Dorsolateral prefrontal cortex (tissue), 122 donors: ENCODE measurements at places on chromosomes 3 and 15.

DNA sequence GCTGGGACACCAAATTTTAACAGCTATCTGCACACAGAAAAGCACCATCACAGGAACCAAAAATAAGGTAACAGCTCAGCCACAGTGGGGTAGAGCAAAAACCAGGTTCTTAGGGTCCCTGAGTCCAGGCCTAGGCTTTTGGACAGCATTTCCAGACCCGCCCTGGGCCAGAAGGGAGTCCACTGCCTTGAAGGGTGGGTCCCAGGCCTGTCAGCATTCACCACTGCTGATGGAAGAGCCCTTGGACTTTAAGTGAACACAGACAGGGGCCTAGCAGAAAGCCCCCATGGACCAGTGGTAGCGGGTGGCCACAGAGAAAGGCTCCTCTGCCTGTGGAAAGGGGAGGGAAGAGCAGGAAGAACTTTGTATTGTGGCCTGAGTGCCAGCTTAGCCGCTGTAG lies 56.4 kb downstream of the PLCH1 start:
- DNase-seq = no peak

GRCh38 chr3:143483214-143483613 lies 363.6 kb downstream of the CHST2 start:
- DNase-seq = no peak

DNA sequence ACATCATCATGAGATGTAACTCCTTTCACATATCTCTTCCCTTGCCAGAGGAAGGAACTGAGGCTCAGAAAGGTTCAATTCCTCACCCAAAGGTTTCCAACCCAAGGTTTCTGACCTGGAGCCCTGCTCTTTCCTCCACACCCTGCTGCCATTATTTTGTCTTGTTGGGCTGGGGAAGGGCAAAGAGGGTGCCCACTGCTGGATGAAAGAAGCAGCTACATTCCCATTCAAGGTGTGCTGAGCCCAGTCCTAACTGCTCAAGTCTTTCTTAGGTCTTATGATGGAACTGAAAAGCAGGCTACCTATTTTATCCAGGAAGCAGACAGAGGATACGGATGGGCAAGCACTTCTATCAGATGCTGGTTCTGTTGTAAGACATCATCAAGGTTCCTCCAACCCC lies 258.0 kb upstream of the CTDSPL start:
- DNase-seq = no peak

- no peak for DNase-seq
Measured at GRCh38 chr3:176967522-176967921, 229.8 kb downstream of the TBL1XR1 start.
